ENCODE measurements at places on chromosomes 3 and 15. TPM values are rescaled to one million over a fixed set of nuclear protein-coding genes. Genes with fewer than 3 reads are reported as not detected.

DNA sequence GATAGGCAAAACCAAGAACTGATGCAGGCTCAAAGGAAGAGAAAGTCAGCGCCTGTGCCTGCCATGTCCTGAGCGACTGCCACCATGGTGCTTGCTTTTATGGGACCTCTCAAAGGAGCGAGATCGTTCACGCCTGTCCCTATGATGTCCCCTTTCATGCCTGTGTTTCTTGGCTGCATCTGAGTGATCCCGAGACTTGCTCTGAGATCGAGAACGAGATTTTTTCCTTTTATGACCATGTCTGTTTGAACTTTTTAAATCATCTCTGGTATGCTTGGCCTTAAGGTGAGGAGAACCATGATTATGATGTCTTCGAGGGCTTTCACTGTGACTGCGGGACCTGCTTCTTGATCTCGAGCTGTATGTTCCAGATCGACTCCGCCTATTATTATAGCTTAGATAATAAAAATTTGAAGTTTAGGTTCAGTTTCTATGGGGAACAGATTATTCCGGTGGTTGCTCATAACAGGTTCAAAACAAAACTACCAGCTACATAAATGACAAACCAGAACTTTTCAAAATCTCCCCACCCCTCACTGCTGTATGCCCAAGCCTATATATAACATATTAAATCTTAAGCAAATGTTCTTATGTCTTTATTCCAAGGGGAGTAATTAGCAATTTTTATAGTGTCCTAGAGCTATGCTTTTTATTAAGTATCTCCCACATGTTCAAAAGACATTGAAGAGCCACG, 11.6 kb downstream of the CCNL1 start:
- no peak for DNase-seq

GRCh38 chr15:93362203-93362602, 273.2 kb upstream of the RGMA start:
- peak; percentile 52 for DNase-seq

DNA sequence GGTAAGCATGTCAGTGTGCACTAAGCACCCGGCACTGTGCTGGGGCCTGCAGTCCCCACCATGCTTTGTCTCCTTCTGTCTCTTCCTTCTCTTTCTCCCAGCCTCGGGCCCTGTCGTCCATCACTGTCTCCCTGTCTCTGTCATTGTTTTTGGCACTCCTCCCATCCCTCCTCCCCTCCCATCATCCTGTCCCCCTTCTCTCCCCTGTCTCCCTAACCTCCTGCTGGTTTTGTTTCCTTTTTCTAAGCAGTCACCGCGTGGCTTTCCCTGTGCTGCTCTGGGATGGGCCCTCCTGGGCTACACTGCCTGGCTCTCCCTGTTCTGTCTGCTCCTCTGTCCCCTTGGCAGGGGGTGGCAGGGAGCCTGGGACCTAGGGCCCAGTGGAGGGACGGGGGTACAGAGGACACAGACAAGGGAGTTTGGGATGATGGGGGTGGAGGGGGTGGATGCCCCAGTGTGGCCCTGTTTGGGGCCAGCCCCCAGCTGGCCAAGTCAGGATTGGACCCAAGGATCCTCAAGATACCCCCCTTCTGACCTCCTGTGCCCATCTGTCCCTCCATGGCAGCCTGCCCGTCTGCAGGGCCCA, 5.7 kb downstream of the CHST13 start:
- DNase-seq, result no peak

DNA sequence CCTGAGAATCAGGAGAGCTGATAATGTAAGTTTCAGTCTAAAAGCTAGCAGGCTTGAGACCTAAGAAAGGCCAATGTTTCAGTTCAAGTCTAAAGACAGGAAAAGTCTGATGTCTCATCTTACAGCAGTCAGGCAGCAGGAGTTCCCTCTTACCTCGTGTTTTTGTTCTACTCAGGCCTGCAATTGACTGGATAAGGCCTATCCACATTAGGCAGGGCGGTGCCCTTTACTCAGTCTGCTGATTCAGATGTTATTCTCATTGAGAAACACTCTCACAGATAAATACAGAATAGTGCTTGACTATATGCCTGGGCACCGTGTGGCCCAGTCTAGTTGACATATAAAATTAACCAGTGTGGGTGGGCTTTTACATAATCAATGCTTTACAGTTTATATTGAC, 122.4 kb downstream of the NR1D2 start:
- no peak for DNase-seq

Gene LDHAL6B
- total RNA-seq, result not detected

GRCh38 chr3:19016851-19017250, 131.5 kb upstream of the KCNH8 start:
- DNase-seq, result no peak

Gene KCNH8
- total RNA-seq, result 2.8 TPM

DNA sequence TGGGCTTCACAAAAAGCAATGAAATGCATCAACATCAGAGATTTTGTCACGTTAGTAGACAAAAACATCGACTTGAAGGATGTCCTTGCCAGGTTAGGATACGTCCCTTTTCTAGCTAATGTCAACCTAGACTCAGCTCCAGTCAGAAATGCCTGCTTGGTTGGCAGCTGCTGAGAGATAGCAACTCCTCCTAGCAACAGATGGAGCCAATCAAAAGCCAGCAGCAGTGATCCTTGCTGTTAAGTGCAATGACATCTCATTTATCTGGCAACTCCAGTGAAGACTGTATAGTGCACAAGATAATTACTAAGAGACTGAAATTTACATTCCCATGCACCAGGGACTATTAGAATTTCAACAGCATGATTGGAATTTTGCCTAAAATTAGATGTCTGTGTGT, 424.1 kb downstream of the FGF12 start:
- DNase-seq, result no peak

DNA sequence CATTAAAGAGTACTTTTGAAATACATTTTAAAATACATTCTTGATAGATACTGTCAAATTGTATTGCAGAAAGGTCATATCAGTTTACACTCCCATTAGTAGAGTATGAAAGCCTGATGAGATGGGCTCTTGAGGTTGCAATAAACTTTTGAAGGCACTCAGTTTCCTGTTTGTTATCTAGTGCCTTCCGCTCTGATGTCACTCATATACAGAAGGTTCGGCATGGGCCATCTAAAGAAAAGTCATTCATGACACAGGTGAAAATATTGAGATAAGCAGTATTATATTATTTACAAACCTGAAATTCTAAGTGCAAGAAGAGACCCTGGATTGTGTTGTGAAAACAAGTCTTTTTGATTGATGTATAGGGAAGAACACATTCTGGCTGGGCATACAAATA, 36.5 kb upstream of the DENND4A start:
- DNase-seq, result no peak

Gene FAM107A
- total RNA-seq, result 0.31 TPM

GRCh38 chr15:74573987-74574386, 33.0 kb downstream of the ARID3B start:
- DNase-seq, result no peak

Gene KLF15
- 12.1 TPM for total RNA-seq

Gene TGM4
- not detected for total RNA-seq

DNA sequence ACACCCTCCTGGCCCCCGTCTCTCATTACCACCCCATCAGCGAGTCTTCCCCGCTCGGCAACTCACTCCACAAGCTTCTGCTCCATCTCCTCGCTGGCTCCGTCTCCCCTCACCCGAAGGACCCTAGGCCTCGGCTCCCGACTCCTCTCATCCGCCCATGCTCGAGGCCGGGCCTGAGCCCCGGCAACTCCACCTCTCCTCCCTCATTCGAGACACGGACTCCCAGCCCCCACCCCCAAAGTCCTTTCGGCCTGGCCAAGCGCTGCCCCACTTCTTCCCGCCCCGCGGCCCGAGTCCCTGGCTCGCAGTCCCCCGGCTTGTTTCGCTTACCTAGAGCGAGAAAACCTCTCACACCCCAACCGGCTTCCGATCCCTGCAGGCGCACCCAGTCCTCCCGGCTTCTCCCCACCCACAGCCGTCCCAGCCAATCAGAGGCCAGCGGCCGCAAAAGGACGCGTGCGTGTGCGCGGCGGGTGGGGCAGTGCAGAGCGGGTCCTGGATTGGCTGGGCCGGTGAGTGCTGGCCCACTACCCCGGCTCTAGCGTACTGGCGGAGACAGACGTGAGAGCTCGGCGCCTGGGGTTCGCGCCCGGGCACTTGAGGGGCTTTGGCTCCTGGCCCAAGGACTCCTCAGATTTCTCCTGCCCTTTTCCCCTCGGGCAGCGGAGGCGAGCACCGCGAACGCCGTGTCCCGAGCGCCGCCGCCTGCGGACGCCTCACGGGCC, at the start of gene HIGD1A:
Gene HIGD1A (minus strand): TSS at position 385 of the 725 bp plus-strand sequence. CDS start 10,237 bp downstream, outside the sequence.
- peak; percentile 94 for DNase-seq

GRCh38 chr3:114444216-114444615, 150.4 kb downstream of the TIGIT start:
- no peak for DNase-seq

DNA sequence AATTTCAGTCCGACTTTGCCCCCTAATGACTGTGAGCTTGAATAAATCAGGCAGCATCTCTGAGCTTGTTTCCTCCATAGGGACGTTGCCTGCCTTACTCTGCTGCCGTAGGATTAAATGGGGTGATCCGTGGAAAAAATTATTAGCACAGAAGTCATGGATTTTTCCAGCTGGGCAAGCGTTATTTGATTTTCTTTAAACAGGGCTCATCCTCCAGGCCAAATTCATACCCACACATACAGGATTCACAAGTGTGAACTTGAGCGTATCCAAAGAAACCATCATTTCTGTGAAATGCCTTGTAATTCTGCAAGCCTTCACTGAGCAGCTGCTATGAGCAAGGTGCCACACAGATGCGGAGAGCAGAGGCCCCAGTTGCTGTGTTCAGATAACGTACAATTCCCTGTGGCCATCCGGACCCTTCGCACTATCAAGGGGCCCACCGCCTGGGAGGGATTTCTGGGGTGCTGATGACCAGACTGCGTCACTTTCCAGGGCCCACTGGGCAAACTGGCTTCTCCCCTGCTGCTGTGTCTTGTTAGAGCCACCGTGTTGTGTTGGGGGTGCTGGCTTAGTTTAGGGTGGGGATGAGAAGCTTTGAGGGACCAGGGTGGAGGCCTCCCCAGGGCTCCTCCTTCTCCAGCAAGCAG, 61.4 kb downstream of the MGLL start:
- no peak for DNase-seq

Gene PROS1
- total RNA-seq, result 1.7 TPM

Gene FAM227B
- total RNA-seq, result 5.0 TPM

Gene TMEM212
- total RNA-seq, result not detected

Gene SLC2A2
- total RNA-seq, result not detected

GRCh38 chr15:29129926-29130325, 139.7 kb downstream of the NSMCE3 start:
- DNase-seq, result peak; percentile 6

DNA sequence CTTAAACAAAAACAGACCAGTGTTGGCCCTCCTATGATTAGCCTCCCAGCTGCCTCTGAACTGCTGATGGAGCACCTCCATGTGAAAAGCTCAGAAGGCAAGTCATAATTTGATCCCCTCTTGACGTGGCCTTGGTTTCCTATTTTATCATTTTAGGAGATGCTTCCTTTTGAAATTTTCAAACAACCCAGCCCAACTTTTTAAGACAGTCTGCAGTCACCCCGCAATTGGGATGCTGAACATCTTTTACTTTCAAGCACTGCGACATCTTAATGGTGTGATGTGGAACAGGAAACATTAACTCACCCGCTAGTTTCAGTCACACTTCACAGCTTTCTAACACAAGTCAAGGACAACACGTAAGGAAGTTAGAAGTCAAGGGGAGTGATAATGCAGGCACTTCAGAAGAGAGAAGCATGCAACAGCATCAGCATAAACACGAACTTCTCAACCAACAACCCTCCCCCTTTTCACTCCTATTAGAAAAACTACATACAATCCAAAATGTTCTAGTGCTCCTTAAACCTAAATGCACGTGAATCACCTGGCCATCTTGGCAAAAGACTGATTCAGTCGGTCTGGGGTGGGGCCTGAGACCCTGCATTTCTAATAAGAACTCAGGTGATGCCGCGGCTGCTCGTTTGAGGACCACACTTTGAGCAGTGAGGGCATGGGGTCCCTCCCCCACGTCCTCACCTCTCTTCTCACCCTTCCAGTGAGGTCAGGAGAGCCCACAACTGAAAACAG, 161.5 kb downstream of the FOXP1 start:
- no peak for DNase-seq

DNA sequence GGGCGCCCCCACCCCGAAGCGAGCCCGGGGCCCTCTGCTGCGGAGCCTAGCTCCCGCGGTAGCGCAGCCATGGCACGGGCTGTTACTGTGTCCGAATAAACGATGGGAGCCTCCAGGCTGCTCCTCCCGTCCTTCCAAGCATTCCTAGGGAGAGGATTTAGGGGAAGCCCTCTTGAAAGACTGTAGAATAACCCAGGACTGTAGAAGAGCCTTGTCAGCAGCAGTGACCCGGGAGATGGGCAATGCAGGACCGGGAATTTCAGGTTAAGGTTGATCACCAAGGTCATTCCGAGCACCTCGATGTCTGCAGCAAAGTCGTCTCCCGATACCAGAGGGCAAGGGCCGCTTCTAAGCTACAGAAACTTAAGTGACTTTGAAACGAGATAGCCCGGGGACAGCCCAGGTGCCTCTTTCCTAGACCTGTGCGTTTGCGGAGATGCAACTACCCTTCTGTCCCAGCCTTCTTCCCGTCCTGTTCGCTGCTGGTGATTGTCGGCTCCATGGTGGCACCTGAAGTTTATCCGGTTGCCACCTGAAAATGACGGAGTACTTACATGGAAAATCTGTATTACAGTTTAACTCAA, 753 bp upstream of the MYO5A start:
- DNase-seq, result peak; percentile 25

DNA sequence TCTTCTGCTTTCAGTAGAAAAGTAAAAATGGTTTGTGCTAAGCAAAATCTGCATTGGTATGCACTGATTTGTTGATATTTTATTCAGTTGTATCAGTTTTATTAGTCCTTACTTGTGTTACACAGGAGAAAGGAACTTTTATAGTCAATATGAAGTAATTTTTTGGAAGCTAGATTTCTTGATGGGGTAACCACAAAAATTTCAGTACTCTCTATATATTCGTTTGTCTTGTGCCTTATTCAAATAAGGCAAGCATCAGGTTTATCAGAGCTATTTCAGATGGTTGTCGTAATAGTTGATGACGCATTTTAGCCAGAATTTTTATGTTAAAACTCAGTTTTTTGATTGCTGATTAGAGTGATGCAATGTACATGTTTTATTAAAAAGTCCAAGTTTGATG, 50.7 kb upstream of the NIPA1 start:
- DNase-seq, result no peak

DNA sequence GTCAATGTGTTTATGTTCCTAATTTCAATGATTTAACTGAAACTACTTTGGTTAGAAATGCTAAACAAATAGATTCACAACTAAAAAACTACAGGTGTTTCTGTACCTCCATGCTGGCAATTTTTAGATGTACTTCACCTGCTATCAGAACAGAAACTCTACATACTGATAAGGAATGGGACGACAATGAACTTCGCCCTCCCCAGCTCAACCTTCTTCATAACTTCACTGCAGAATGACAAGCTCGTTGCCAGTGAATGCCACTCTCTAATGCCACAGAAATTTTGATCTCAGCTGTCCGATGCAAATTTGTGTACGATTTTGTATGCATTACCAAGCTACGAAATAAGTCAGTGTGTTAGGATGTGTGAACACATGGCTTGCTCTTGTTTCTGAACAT, 133.4 kb downstream of the FOXP1 start:
- DNase-seq, result no peak

GRCh38 chr3:32995098-32995497, 43.7 kb downstream of the CCR4 start:
- no peak for DNase-seq

All from WTC11 (cell line).